ENCODE measurements at places on chromosomes 1 and 21. TPM values are rescaled to one million over a fixed set of nuclear protein-coding genes. Genes with fewer than 3 reads are reported as not detected.

Gene PLPPR4
- not detected for total RNA-seq

Gene LIPI
- total RNA-seq: not detected

Gene ENTREP3
- total RNA-seq: 42.5 TPM

Gene PGM1
- 61.8 TPM for total RNA-seq

Gene EPHB2
- total RNA-seq: not detected

Gene S100A9
- not detected for total RNA-seq

Gene LEMD1
- total RNA-seq: not detected

Gene TSPEAR
- total RNA-seq: not detected
